ENCODE measurements at places on chromosomes 2 and 18.

DNA sequence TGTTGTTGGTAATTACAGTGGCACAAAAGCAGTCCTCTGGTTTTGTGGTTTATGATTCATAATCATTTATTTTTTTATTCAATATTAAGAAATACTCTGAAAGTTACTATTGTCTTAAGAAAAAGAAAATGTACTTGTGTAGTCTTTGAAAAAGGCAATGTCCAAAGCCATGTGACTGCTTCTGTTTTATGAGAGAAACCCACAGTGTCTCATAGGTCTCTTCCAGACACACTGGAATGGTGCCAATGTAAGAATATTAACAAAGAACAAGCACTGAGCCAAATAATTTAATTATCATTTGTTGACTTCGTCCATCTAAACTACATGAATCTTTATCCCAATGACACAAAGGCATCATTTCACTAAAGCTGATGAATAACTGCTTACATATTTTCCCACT, 62.5 kb downstream of the RPRM start:
- DNase-seq = no peak

GRCh38 chr18:13175266-13175665, 43.3 kb upstream of the LDLRAD4 start:
- no peak for DNase-seq

DNA sequence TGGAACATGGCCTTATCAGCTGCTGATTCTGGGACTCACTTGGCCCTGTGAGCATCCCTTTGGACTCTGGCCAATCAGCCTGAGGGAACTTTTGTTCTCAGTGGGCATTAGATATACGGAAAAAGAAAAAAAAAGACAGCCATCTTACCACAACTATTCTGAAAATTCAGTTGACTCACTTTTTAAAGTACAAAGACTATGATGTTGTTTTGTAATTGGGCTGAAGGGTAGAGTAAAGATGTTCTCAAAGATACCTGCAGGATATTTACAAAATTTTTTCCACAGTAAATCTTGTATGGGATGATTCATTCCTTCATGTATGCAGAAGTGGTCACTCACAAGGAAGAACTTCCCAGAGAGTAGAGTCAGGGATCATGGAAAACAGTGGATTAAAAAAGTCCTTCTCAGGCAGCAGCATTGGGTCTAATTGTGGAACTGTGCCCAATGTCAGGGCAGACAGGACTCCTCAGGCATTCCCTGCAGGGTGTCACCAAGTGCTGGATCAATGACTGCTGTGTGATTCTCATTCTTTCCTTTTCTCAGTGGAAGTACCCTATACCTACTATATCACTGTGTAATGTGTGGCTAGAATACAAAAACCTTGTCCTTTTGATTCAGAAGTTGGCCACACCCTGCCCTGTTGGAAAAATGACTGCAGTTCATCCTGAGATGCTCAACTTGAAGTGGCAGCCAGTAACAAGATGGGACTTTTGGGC, 35.4 kb downstream of the SULT1C4 start:
- DNase-seq = no peak

- DNase-seq = no peak
Measured at GRCh38 chr18:80068571-80069272, 34.5 kb downstream of the RBFA start.

- DNase-seq = no peak
Measured at GRCh38 chr2:20313659-20314058, 37.0 kb downstream of the PUM2 start.

DNA sequence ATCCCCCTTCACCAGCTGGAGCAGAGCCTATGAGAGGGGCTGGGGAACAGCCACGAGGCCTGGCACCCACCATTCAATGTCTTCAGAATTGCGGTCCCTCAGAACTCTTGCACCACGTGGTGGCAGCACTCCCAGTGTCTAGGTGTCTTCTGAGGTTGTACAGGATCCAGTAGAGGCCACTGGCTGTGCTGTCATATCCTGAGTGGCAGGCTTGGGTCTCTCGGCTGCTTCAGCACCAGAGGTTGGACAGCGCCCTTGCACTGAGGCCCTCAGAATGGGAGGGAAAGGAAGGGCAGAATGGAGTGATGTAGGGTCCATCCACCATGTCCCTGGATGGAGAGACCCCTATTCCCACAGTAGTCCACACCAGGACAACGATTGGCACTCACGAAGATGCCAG, 112.0 kb upstream of the TEKT4 start:
- peak; percentile 23 for DNase-seq

DNA sequence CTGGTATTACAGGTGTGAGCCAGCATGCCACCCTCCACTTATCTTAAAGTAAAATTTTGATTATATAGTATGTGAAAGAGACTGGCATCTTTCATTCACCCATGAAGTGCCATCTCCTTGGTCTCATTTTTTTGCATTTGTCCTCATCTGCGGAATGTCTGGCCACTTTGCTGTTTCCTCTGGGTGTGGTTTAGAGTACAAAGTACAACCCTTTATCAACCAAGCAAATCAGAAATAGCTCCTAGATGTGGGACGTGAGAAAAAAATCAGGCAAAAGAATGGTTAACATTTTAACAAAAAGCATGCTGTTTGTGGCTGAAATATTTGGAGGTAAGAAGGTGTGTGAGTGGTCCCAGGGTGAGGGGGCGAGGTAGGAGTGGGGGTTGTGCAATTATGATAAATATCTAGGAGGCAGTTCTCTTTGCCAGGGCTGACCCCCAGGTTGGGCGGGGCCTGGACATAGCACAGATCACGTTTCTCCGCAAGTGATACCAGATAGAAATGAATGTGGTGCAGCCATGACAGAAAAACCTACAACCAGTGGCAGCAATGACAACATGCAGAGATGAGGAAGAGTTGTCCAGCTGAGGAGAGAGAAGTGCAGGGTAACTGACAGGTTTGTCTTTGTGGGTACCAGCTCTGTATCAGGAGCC, 115.8 kb upstream of the SERTAD2 start:
- DNase-seq = no peak

DNA sequence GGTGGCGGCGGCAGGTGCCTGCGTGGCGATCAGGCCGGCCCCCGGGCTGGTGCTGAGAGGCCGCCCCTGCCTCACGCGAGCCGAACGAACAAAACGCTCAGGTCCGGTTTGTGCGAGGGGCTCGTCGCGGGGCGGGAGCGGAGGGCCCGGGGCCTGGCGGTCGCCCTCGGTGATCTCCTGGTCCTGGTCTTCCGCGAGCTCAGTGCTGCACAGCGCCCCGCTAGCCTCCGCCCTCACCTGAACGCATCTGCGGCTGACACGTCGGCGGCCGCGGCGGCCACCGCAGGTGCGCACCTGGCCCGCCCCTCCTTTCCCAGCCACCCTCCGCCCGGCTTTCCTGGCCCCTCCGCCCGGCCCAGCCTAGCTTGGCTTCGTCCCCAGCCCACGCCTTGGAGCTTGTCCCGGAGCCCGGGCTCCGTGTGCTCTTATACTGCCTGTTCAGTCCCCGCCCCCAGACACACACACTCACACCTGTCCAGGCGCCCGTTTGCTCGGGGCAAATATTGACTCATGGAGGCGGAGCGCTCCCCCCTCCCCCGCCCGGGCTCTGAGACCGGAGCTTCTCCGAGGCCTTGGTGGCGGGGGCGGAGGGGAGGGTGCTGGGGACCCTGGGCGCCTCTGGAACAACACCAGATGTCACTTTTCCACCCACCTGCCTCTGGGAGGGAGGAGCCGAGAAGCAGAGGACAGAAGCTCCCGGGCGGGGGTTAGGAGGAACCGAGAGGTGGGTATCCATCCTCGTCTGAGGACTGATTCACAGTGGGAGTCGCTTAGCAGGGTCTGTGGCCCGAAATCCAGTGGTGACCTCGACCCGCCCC, 8.6 kb upstream of the CRYBA2 start:
- DNase-seq = peak; percentile 76

DNA sequence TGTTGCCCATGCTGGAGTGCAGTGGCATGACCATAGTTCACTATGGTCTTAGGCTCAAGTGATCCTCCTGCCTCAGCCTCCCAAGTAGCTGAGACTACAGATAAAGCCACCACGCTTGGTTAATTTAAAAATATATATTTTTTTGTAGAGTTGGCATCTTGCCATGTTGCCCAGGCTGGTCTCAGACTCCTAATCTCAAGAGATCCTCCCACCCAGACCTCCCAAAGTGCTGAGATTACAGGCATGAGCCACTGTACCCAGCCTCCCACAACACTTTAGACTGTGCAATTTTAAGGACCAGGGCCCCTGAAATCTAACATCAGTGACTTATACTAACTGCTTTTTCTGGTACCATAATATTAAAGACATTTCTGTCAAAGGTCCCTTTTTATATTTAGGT, 5.2 kb downstream of the TXNDC2 start:
- DNase-seq = no peak

Data from LNCaP clone FGC (cell line).